Prostate gland (tissue), 2 donors: ENCODE measurements at places on chromosomes 1 and 21. TPM values are rescaled to one million over a fixed set of nuclear protein-coding genes. Genes with fewer than 3 reads are reported as not detected.

DNA sequence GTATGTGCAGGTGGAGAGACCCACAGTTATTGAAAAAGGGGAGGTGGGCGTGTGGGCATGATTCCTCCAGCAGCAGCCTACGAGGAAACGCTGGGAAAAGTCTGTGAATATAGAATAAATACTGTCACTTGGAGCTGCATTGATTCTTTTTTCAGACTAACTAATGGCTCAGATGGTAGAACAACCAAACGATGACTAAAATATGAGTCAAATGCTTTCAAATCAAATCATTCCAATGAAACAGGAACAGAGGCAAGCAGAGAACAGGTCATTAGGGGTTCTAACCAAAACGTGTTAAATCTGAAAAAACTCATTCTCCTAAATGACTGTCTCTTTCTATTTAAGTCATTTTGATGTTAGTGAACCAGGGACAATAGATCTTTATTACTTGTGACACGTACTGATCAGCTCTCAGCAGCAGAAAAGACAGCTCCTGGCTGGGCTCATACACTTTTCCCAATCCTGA, 35.1 kb upstream of the SEC16B start:
- DNase-seq = no peak

DNA sequence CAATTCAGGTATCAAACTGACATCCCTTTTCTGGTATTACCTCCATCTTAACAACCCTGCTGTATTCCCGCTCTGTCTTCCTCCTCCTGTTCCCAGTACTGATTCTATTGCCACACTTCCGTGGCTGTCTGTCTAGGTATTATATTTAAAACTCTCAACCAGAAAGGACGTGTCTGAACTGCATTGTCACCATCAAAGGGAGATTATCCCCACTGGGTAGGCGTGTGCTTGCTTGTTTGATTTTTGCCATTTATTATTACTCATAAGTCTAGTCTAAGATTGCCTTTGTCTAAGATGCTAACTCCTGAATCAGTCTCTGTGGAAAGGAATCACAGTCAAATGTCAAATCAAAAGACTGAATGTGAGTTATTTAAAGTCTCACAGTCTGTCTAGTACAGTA, 650.1 kb downstream of the KCNT2 start:
- DNase-seq = no peak

DNA sequence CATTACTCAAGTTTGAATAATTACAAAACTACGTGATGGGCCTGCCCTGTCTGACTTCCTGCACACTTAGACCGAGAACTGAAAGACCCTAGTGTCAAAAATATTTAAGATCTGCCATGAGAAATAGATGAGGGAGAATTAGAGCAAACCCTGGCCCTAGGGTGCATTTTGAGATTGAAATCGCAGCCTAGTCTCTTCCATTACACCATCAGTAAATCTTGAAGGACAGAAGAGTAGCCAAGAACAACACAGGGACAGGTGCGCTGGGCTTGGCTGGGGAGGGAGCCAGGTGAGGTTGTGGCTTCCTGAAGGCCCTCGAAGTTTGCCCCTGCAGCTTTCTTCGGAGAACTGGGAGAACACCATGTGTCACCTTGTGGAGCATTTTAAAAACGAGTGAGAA, 36.7 kb upstream of the KIF26B start:
- DNase-seq = no peak

- DNase-seq = no peak
Measured at GRCh38 chr1:226974544-226975258, 34.6 kb downstream of the COQ8A start.

Gene DENND2C
- 10.6 TPM for total RNA-seq

Gene PRELP
- total RNA-seq = 43.2 TPM

Gene TNFRSF14
- 105 TPM for total RNA-seq
